ENCODE measurements at places on chromosomes 16 and 17.

DNA sequence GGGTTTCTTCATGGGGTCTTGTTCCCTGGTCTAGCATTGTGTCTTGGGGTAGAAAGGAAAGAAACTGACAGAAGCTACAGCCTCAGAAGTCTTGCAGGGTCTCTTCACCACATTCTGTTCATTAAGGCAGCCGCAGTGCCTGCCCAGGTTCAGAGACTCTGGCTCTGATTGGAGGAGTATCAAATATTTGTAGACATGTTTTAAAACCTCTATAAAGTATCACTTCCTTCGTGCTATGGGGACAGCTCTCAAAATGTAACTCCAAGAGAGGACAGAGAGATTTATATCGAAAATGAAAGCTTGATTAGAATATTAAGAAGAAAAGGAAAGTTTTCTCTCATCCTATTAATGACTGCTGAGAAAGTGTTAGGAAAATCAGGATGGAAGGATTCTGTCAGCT, 107.0 kb upstream of the CACNG3 start:
- DNase-seq = no peak

DNA sequence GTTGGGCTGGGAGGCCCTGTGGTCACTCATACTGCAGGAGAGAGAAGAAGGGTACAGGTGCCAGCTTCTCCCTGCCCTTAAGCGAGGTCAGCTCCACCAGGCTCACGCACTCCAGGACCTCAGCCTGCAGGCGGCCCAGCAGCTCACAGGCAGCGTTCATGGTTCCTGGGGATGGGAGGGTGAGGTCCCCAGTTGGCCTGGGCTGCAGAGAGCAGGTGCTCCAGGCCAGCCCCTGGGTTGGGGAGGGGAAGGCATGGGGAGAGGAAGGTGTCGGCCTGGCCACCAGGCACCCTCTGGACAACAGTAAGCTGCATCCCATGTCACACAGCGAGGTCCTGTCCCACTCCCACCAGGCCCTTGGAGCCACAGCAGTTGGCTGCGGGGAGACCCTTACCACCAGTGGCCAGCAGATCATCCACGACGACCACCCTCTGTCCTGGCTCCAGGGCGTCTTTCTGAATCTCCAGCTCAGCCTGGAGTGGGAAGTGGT, 2.0 kb downstream of the APRT start:
- no peak for DNase-seq

- no peak for DNase-seq
Observed at GRCh38 chr17:45227926-45228762, 6.5 kb downstream of the FMNL1 start.

- DNase-seq = no peak
Observed at GRCh38 chr17:29007456-29007855, 1.6 kb upstream of the SEZ6 start.

DNA sequence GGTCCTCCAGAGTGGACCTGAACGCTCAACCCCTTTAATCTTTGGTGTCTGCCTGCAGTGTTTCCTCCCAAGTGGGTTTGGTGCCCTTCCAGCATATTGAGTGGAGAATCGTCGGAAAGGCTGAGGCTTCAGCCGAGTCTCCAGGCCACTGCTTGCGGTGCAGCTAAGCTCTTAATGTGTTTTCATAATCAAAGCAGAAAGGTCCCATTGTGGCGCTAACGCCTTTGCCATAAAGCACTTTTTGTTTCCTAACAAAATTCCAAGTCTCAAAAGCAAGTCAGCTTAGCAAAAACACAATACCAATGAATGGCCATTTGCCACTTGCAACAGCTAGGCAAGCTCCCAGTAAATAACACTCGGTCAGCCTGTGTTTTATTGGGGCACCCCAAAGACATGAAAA, 57.6 kb downstream of the KSR1 start:
- no peak for DNase-seq

Measured in GM18507 (cell line).